ENCODE measurements at places on chromosomes 12 and 14.

DNA sequence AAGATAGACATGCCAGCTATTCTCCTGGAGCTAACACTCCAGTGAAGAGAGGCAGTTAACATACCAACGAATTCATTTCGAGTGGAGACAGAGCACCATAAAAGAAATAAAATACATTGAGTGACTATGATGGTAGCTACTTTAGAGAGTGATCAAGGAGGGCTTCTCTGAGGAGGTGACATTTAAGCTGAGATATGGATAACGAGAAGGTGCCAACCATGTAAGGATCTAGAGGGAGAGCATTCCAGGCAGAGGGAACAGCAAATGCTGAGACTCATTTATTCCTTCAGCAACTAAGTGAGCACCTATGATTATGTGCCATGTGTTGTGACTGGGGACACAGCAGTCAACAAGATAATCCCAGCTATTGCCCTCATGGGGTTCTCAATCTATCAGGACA lies 28.3 kb upstream of the OAS1 start:
- no peak for DNase-seq

GRCh38 chr12:79547735-79548609 lies 142.8 kb downstream of the PAWR start:
- DNase-seq, result no peak

DNA sequence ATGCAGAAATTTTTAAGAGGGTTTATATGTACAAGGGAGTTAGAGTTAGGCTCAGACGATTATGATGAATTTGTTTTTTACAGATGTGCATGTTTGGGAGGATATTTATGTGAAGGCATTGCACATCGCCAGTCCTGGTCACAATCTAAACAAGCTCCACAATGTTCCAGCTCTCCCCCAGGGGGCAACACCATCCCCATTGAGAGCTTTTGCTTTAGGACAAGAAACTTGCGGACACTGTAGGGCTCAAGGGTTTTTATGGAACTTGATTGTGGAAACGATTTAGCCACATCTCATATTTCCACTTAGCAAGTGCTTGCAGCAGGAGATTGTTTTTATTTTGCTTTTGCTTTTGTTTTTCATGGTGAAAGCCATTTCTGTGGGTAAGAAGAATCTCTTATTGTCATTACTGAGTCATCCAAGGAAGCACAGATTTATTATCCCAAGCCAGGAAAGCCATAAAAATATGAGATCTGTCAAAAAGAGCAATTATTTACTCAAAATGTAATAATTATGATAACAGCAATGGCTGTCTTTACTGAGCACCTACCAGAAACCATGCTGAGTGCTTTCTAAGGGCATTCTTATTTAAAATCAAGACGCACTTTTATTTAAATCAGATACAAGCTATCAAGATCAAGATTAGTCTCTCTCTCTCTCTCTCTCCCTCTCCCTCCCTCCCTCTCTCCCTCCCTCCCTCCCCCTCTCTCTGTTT lies 276.7 kb upstream of the SRRM4 start:
- DNase-seq, result no peak

DNA sequence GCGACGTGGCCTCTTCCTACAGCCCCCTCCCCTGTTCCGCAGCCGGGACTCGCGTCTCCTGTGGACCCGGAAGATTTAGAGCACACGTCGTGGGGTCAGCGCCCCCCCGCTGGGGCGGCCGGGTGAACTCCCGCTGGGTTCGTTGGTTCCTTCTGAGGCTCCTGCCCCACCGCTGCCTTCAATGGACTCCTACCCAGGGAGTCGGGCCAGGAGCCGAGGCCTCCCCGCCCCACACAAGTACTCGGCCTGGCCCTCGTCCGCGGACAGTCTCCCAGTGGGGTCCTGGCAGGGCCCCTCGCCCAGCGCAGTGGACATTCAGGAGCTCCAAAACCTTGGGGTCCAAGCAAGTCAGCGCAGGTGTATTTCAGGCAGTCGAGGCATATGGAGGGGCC lies 1.2 kb downstream of the MMP17 start:
- no peak for DNase-seq

DNA sequence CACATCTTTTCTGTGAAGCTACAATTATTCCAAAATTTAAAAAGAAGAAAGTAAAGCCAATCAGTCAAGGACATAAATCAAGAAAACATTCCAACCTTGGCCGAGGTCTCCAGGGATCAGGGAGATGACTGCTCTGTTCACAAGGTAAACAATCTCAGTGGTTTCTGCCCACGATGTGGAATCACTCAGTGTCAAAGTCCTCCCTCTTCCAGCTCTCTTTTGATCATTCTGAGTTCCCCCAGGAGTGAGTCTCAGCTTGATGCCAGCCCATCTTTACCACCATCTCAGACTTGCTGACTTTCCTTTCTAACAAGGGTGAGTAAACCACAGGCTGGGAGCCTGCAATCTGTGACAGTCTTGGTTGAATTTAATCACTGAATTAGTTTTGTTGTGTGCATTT lies 4.8 kb upstream of the SERPINA9 start:
- peak; percentile 6 for DNase-seq

DNA sequence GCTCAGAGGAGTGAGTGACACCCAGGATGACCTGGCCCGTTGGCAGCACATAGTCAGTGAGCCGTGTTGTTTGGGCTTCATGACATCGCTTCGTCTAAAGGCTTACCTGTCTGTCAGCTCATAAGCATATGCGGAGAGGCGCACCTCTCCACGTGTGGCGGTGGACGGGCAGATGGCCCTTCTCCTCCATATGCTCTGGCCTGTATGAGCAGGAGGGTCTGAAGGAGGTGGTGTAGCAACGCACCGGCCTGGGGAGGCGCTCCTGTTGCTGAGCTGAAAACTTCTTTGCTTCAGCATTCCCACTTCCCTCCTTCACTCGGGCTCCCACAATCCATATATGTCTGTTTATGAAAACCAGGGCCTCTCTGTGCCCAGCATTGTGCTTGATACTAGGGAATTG lies 186.1 kb downstream of the TSPAN9 start:
- no peak for DNase-seq

DNA sequence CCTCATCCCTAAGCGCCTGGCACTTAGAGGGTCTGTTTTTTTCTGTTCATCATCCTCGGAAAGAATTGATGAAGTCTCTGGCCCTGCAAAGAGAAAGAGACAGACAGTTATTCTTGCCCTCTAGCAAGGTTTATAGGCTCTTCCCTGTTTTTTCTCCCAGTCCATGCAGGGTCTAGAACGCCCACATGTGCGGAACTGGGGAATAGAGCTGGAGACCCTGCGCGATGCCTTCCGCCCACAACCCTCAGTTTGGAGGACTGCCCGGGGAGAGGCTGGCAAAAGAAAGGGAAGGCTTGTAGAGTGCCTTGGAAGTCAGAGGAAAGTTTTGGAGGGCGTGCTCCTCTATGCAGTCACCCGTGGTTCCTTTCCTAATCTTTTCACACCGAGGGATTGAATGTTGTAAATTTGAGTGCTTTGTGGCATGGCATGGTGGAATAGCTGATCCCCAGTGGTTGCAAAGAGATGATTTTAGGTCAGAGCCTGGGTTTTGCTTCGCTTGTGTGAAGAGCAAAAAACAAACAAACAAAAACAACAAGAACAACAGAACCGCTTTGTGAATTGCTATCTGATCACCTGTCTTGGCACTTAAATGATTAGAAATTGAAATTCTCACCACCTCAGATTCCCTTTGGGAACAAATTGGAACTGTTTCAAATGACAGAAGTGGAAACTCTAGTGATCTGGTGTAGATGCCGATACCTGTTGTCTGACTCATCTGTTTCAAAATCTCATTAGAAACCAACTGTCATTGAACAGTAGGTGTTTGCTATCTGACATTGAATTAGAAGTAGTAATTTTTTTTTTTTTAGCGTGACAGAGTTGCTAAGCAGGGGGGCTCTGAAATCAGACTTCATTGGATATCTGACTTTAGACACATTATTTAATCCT lies 947 bp downstream of the GAS2L3 start:
- no peak for DNase-seq

DNA sequence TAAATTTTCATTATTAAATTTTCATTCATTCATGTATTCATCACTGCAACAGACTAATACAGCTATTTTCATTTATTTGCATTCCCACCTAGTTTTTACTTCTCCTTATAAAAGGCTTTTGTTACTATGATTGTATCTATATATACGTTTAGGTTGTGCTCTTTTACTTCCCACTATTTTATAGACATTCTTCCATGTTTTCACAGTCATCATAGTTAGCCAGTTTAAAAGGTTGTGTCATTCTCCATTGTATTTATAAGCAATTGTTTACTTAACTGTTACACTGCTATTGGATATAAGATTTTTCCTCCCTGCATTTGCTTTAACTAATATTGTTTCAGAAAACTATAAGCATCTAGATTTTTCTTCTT lies 12.0 kb downstream of the ABHD12B start:
- no peak for DNase-seq

DNA sequence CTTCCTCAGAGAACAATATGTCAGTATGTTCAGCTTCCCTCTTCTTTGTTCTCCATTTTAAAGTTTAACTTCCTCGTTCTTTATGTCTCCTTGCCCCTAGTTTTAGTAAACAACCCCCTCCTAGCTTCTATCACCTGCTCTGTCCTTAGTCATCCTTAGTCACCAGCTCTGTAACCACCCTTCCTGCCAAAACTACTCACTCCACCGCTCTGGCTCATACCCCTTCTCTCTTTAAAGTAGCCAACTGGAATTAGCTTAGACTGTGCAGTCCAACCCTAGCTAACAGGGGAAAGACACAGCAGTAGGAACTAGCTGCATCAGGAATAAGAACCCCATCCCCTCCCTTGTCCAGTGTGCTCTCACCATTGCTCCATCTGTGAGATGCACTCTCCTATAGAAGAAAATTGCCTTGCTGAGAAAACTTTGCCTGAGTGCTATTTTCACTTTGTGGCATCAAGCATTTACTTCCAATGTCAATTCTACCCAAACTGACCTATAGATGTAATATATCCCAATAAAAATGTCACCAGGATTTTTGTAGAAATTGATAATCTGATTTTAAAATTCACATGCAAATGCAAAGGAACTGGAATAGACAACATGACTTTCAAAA lies 603.2 kb downstream of the C12orf50 start:
- no peak for DNase-seq

DNA sequence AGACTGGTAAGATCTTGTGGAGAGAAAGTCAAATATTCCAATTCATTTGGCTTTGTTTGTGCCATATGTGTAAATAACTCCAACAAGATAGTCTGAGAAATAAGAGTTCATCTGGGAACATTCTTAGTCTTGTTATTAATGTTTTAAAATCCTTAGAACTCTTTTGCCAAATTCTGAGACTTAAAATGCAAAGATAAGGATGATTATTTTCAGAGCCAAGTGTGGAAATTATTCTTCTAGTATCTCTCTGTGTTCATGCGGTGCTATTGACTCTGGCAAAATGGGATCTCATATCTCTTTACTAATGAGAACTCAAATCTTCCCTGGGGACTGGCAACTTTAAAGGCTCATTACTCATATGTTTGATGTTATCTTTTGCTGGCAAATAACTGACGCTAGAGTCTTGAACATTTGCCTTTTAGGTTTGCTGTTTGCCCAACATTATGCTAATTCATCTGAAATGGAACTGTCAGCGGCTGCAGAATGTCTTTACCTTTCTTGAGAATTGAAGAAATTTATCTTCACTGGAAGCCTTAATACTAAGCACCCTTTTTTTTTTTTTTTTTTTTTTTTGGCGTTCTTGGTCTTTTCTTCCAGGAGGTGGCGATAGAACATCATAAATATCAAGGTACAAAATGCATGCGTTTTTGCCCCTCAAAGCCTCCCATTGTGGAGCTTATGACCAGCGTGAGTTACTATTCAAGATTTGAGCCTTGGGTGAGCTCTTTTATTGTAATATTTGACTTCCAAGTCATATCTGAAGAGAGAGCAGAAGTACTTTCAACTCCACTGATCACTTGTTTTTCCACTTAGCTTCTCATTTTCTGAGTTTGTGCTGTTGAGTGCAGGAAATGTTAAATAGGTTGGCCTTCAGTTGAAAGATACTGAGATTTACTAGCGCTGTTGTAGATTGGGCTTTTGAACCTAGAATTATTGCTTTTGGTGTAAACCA lies 86.5 kb downstream of the CAND1 start:
- no peak for DNase-seq

GRCh38 chr12:92987362-92987761 lies 58.3 kb upstream of the EEA1 start:
- no peak for DNase-seq

GRCh38 chr12:102475355-102475754 lies 5.0 kb downstream of the IGF1 start:
- DNase-seq, result no peak

All from Peyer's patch (tissue), 4 donors.